Stimulated activated CD4-positive, alpha-beta T cell treated with anti-CD3 and anti-CD28 coated beads, Interleukin-1b, Interleukin-23, amount 100 ng/mL, for 4 hours (primary cell): ENCODE measurements at places on chromosomes 2 and 18.
A peak's percentile ranks its signal among the peaks of the same experiment; 100 is the strongest.

- DNase-seq = no peak
Measured at GRCh38 chr18:23853448-23854195, 160.9 kb upstream of the TTC39C start.

GRCh38 chr2:152481881-152482583 lies 147.1 kb downstream of the FMNL2 start:
- DNase-seq = no peak

DNA sequence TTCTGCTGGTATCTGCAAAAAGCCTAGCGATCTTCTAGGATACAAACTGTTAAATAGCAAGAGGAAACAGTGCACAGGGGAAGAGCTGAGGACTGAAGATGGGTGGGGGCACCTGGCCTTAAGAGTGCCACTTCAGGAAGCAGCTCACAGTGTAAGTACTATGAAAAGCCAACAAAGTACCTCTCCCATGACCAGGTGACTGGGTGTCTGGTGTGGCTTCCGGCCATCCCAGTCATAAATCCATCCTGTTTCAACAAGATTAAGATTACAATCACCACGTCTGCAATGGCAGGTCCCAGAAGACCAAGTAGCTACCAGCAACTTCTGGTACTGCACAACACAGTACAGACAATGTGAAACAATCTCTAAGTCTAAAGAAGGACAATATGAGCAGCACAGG lies 15.9 kb downstream of the ERFE start:
- DNase-seq = no peak

DNA sequence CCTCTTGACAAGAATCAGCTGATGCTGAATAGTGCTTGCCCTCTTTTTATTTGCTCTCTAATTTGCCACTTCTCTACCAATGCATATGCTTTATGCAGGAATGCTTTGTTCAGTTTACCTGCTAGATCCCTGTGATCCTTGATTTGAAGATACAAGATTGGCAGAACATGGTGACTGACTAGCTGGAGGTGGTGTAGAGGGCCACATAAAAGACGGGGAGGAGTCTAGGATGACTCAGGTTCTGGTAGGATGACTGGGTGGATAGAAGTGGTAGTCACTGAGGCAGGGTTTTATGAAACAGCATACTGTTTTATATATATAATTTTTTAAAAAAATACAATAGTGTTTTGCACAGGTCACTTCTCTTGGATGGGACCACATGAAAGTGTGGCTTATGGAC lies 6.3 kb upstream of the ADGRF3 start:
- peak; percentile 31 for DNase-seq

- no peak for DNase-seq
Measured at GRCh38 chr2:137764646-137765045, 199.6 kb upstream of the HNMT start.

- no peak for DNase-seq
Measured at GRCh38 chr2:128603411-128603924, 284.8 kb upstream of the HS6ST1 start.

- no peak for DNase-seq
Measured at GRCh38 chr2:162234620-162235462, 8.4 kb downstream of the FAP start.

DNA sequence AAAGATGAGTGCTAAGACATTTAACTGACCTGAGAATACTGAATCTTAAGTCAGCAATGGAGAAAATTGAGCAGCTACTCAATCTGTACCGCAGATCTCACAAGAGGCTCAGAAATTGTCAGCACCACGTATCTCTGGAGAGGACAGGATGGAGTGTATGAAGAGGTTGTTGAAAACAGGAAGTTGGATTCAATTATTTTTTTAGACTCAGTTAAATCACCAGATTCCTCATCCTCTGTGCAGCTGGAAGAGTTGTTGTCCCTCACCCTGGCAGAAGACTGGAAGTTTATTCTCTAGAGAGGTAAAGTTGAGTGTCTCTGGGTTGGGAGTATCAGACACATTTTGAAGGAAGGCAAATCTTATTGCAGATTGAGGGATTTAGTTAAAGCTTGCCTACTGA lies 114.9 kb upstream of the NT5C1B start:
- DNase-seq = no peak

DNA sequence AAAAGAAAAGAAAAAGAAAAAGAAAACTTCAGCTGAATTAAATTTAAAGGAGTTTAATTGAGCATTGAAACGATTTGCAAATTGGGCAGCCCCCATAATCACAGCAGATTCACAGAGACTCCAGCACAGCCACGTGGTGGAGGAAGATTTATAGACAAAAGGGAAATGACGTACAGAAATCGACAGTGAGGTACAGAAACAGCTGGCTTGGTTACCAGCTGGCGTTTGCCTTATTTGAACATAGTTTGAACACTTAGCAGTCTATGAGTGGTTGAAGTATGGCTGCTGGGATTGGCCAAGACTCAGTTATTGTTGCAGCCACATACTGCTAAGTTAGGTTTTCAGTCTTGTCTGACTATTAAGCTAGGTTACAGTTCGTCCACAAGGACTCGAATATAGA lies 312.2 kb upstream of the SLC14A2 start:
- DNase-seq = no peak

DNA sequence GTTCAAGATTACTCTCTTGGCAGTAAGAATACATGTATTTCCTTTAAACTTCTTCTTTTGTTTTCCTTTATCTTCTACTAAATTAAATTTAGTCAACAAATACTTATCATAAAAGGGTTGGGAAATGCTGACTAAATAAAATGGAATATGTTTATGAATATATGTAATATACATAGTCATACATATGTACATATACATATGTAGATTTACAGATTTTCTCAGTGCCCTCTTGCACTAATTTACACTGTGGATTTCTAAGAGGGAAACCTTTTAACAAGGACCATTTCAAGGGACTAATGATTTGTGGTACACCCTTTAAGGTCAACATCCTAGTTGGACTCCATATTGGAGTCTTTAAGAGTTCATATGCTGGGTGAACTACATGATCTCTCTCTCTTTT lies 37.2 kb downstream of the FAM98A start:
- DNase-seq = no peak

- DNase-seq = no peak
Measured at GRCh38 chr2:192292478-192292877, 97.7 kb upstream of the TMEFF2 start.

- DNase-seq = peak; percentile 83
Measured at GRCh38 chr2:216013080-216013909, at the start of gene MREG. Gene MREG (minus strand): TSS chr2:216013551. CDS start chr2:216013327, 224 bp downstream.

DNA sequence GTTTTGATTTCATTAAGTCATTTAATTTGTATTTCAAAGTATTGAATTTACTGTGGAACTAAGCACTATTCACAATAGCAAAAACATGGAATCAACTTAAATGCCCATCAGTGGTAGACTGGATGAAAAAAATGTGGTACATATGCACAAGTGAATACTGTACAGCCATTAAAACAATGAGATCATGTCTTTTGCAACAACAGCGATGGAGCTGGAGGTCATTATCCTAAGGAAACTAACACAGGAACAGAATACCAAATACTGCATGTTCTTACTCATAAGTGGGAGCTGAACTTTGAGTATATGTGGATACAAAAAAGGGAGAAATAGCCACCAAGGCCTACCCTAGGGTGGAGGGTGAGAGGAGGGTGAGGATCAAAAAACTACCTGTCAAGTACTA lies 164.4 kb downstream of the BABAM2 start:
- no peak for DNase-seq

- DNase-seq = no peak
Measured at GRCh38 chr18:54043484-54044251, 180.8 kb downstream of the MBD2 start.

DNA sequence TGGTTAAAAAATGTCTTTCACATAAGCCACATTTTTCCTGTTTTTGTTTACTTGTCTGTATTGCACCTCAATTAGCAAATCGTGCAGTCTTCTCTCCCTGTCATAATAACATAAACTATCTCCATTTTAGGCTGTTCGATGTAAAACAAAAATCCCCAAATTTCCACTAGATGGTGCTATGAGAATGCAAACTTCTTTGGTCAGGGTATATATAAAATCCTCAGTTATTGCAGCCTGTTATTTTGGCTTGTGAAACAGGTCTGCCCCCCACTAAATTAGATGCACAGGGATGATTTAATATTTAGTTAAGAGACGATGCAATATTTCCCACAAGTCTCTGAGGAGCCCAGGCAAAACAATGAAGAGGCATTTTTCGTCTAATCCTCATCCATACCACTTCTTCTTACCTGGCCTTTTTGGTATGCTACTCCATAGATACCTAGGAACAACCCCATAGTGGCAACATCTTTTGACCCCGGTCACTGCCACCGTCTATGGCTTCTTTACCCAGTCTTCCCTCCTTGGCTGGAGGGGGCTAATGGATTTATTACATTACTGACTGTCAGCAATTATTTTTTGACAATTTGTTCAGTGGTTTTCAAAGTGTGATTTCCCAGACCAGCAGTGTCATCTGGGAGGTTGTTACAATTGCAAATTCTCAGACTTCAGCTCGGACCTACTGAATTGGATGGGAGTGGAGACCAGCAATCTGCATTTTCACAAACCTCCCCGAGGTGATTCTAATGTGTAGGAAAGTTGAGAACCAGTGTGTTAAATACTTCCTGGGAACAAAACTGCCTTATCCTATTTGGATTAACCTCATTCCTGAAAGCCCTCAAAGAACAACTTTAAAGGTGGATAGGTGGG lies 117.4 kb upstream of the CWC22 start:
- no peak for DNase-seq

GRCh38 chr2:207123335-207123744 lies 42.4 kb downstream of the KLF7 start:
- peak; percentile 30 for DNase-seq

- DNase-seq = no peak
Measured at GRCh38 chr2:66567729-66568128, 132.8 kb downstream of the MEIS1 start.

DNA sequence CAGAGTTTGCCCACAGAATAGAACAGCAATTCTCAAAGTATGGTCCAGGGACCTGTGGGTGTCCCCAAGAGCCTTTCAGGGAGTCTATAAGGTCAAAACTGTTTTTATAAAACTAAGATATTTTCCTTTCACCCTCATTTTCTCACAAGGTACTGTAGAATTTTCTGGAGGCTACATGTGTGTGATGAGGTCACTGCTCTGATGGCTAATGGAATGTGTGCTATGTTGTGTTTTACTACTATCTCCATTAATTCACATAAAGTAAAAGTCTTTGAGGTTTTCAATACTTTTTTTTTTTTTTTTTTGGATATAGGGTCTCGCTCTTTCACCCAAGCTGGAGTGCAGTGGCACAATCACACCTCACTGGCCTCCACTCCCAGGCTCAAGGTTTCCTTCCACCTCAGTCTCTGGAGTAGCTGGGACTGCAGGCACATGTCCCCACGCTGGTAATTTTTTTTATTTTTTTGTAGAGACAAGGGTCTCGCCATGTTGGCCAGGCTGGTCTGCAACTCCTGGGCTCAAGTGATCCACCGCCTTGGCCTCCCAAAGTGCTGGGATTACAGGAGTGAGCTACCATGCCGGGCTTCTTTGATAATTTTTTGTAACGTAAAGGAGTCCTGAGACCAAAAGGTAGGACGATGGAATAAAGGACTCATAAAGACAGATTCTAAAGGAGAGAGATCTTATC lies 1.8 kb downstream of the TRABD2A start:
- DNase-seq = no peak

DNA sequence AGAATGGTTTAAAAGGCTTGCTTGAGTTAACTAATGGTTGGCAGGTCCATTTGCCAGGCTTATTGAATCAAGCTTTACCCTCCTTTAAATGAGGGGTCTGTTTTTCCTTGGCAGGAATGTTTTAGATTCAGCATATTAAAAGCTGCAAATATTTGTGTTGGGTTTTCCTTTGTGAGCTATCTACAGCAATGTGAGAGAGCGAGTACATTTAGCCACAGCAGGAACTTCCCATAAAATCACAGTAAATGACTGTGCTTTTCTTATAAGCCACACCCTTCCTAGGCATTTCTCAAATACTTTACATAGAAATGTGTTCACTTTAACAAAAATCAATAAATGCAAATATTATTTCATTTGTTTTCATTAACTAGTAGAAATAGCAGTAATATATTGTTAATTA lies 23.9 kb downstream of the CALCRL start:
- DNase-seq = no peak

- DNase-seq = no peak
Measured at GRCh38 chr2:222796413-222797103, 64.3 kb upstream of the ACSL3 start.

GRCh38 chr2:158835431-158835830 lies 40.3 kb downstream of the DAPL1 start:
- no peak for DNase-seq

DNA sequence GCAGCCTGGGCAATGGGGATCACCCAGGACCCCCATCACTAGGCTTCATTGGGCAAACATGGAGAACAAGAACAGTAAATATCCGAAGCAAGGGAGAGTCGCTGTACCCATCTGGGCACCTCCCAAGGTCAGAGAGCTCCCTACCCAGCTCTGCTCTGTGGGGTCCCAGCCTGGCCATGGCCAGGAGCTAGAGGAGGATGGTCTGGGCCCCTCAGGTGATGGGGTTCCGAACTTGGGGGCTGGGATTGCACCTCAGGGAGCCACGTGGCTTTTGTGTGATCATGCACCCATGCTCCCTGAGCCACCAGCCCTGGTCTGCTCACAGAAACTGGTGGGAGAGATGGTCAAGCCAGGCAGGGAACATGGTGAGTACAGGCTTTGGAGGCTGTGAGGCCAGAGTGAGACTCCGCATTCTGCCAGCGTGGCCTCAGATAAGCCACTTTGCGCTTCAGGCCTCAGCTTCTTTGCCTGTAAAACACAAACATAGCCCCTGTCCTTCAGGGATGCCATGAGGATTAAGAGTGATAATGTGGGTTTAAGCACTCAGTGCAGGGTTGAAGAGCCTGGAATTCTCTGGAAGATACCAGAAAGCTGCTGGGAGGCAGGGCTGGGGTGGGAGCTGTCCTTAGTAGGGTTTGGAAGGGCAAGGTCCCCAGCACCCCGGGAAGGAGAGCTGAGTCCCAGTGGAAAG lies 3.0 kb upstream of the NMUR1 start:
- no peak for DNase-seq

- no peak for DNase-seq
Measured at GRCh38 chr2:135547311-135547710, 16.0 kb downstream of the R3HDM1 start.

DNA sequence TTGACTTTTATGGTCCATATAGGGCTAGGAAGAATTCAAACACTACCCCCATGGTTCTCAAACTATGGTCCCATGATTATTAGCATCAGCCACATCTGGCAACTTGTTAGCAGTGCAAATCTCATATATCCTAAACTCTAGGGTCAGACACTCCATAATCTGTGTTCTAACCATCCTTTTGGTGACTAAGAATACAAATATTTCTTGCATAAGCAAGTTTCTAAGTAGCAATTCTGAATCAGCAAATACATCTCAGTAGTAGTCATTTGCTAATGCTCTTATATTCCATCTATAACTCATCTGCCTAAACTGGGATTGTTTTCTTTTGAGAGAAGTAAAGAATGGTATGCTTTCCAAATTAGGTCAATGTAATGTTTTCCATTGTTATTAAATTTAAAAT lies 447.3 kb downstream of the TMX3 start:
- no peak for DNase-seq

DNA sequence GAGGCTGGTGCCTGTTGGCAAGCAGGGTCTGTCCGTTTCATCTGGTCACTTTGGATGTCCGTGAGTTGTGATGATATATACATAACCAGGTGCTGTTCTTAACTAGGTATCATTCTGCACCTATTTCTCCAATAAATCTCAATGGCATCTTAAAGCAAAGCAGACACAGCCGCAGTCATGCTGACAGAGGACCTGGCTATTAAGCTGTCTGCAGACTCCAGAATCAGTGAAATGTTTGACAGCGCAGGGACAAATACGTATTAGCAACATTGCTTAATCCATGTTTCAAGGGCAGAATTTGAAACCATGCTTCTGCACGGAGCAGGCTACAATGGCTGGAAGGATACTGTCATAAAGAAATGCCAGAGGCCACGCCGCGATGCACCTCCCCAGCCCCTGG lies 414.6 kb downstream of the ZNF516 start:
- no peak for DNase-seq

- peak; percentile 86 for DNase-seq
Measured at GRCh38 chr2:174341293-174341994, 6.7 kb downstream of the SP9 start.
